ENCODE measurements at places on chromosomes 1 and 21.

DNA sequence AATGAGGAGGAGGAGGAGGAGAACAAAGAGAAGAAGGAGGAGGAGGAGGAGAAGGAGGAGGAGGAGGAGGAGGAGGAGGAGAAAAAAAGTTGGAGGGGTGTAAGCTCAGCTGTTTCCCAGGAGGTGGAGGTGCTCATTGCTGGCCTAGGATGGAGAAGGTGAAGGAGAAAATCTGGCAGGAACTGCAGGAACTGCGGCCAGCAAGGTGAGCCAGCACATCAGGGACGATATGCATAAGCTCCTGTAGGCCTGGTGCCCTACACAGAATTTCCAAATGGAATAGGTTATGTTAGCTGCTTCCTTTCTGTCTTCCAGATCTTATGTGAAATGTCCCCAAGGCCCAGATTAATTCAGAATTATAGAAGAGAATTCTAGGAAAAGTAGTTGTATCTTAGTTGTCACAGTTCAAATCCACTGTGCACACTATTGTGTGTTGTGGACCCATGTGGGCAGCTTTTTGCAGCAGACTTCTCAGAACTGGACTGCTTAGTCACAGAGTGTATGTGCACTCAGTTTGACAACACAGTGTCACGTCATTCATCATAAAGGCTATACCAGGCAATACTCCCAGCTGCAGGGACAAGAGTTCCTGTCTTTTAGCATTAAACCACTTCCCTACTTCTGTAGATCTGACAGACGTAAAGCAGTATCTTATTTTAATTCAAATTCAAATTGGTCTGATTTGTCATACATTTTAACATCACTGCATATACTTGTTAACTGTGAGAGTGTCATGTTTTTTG, 303.7 kb downstream of the HLX start:
- no peak for DNase-seq

- DNase-seq: no peak
Measured at GRCh38 chr1:117127795-117128194, 6.2 kb upstream of the TRIM45 start.

GRCh38 chr1:11860587-11860986, 1.8 kb upstream of the NPPB start:
- DNase-seq: no peak

DNA sequence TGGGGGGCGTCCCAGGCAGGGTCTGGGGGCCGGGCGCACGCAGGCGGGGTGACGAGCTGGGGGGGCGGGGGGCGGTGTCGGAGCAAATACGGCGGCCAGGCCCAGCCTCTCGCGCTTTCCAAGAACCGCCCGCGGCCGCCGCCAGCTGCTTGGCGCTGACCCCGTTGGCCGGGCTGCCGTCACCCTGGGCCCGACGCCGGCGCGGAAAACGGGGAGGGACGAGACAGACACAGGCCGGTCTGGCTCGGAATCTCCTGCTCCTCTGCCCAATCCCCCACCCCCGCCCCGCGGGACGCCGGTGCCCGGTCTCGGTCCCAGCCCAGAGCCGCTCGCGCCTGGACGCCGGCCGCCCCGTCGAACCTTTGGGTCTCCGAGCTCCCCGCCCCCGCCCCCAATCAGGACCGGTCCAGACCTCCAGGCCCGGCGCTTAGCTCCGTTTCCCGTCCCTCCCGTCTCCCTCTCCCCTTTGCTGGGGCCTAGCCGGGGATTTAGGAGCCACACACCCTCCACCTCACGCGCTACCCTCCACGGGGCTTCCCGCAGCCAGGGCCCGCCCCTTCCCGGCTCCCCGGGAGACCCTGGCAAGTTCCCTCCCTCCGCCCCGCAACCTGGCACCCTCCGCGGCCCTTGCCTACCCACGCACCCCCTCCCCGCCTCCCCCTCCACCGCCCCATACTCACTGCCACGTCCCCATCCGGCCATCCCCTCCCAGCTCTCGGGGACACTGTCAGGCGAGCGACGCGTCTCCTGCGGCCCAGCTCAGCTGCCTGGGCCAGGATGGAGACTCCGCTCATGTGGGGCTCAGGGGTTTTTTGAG, 800 bp upstream of the MMP23B start:
- DNase-seq: no peak

DNA sequence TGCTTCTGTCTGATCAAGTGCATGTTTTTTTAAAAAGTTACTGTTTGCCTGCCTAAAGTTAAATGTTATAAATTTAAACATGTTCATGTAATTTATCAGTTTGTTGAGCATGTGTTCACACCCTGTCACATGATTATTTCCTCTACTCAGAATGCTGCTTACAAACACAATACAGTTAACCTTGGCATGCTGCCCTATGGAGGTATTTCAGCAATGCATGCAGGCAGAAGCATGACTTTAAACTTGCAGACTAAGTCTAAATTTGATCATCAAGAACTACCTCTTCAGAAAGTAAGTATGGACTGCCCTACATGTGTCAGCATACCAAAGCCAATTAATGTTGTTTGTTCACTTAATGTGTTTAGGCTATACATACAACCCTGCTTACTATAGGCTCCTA, 161.6 kb downstream of the LRRC40 start:
- DNase-seq: no peak

DNA sequence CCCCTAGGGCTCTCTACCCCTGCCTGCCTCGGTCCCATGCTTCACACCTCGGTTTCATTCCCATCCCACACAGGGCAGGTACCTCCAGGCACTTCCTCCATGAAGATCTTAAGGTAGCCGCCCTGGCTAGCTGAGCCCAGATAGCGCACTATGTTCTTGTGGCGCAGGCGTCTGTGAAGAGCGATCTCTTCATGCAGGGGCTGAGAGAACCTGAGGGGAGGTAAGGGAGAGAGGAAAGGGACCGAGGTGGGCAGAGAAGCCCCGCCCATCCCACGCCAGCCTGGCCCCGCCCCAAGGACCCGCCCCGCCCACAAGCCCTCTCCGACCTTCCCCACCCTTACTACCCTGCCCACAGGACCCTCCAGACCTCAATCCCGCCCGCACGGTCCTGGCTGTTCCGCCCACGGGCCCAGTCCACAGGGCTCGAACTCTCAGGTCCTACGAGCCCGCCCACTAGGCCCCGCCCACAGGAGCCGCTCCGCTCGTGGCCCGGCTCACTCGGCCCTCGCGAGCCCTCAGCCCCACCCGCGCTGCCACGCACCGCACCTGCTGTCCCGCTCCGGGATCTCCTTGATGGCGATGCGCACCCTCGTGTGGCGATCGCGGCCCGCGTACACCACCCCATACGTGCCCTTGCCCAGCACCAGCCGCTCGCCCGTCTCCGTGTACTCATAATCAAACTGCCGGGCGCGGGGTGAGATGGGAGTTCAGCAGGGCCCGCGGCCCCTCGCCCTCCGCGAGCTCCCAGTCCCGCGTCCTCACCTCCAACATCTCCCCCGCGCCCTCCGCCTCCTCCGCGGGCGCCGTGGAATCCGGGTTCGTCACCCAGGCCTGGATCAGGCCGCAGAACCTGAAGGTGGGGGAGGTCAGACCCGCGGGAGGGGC, 6.4 kb downstream of the MAP3K6 start:
- no peak for DNase-seq

GRCh38 chr21:31008355-31008754, 29.9 kb downstream of the KRTAP19-8 start:
- DNase-seq: no peak

DNA sequence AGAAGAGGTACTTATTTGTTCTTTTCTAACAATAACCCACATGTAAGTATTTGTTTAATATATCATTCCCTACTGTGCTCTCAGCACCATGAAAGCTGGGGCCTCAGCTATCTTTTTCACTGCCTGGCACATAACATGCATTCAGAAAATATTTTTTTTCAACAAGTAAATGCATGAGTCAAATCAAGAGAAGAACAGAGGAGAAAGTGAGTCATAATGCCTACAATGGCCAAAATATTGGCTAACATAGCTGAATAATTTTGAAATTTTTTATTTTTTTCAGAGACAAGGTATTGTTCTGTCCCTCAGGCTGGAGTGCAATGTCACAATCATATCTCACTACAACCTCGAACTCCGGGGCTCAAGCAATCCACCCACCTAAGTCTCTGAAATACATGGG, 252.2 kb upstream of the ADAMTS5 start:
- DNase-seq: no peak

GRCh38 chr1:63557365-63557987, 34.2 kb downstream of the EFCAB7 start:
- no peak for DNase-seq

DNA sequence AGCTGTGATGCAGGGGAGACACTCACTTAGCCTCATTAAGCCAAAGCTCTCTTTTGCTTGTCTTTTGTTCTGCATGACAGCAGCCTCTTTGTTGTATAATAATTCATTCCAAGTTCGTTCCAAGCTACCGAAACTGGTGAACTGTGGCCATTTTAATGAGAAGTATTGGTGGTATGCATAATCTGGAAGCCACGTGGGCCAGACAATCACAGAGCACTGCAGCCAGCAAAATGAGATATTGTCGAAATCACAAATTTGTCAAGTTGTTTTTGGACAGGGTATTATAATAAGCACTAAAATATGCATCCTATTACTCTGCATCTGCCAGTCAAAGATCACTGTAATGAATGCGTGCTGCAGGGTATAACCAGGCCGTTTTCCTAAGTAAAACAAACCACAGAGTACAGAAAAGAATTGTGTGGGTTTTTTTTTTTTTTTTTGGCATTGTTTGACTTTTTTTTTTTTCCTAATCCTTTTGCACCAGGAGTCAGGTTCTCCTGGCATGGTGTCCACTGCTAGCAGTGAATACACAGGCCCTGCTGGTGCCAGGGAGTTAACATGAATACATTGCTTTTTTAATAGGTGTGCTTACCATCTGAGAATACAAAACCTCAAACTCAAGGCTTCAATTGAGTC, 423.9 kb downstream of the PTBP2 start:
- DNase-seq: peak; percentile 76

GRCh38 chr1:68140536-68140935, 90.1 kb upstream of the DIRAS3 start:
- DNase-seq: no peak

DNA sequence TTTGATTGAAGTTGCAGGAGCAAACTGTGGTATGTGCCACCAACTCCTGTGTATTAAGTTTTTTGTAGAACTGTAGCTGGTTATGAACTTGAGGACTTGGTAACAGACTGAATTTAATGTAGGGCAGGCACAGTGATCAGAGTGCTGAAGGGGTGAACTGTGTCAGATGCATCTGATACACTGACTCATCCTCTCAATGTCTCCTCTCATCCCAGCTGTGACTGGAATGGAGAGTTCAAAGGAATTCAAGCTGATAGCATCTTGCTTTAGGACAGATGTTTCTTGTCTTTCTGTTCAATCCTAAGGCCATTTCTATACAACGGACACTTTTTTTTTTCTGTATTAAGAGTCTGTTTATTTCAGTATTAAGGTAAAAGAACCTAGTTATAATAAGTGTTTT, 25.0 kb upstream of the GBP1 start:
- DNase-seq: no peak
